ENCODE measurements at places on chromosomes 1 and 21.

- no peak for DNase-seq
Observed at GRCh38 chr21:40568807-40569206, 278.2 kb downstream of the DSCAM start.

- DNase-seq, result no peak
Observed at GRCh38 chr1:18962121-18962721, 5.7 kb upstream of the IFFO2 start.

GRCh38 chr1:27363766-27364695, 2.7 kb downstream of the MAP3K6 start:
- no peak for DNase-seq

DNA sequence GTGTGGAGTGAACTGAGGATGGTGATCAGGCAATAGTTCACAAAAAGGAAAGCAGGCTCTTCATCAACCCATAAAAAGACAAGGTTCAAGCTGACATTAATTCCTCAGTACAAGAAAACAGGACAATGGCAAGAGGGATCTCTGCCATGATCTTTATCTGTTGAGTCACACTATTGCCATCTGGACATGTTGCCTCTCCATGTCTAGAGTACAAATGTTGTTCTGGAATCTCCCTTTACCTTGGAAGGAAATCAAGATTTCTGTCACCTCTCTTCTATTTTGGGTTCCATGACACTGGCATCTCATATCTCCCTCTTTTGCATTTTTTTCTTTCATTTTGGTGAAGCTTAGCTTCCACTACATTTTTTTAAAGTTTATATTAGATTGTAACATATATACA, 329.1 kb downstream of the USP25 start:
- no peak for DNase-seq

DNA sequence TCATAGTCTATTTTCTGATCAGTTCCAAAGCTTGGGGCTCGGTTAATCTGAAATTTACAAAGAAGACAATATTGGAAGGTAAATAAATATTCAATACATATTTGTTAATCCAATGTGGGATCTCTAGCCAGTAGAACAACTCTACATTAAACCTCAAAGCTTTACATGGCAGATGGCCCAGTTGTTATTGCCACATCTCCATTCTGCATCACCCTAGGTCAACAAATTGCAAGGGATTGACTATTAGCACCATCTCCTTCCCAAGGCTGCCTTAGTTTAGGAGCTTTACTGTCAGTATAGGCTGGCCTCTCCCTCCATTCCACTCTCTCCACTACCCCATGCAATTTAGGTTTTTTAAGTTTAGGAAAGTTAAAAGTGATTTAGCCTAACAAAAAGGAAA, 69.7 kb downstream of the TTLL7 start:
- DNase-seq, result no peak

- no peak for DNase-seq
Observed at GRCh38 chr1:88609051-88609450, 75.0 kb upstream of the PKN2 start.

DNA sequence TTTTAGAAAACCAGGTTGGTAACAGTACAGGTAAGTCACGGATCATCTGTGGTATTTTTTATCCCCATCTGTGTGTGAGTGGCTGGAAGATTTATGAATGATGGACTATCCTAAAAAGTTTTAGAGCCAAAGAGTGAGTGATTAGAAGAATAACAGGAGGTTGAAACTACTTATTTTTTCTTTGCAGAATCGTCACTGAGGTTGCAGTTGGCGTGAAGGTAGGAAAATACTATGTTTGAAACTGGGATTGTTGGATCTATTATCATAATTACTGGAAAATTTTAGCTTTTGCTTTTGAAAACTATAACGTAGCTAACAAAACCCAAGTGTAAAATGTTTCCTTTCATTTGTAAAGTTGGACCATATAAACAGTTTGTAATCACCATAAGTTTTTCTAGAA, 1.8 kb downstream of the PTBP2 start:
- no peak for DNase-seq

GRCh38 chr1:44605914-44606615, 68.2 kb downstream of the TMEM53 start:
- DNase-seq, result no peak

GRCh38 chr1:192959657-192960186, 99.4 kb downstream of the UCHL5 start:
- no peak for DNase-seq

DNA sequence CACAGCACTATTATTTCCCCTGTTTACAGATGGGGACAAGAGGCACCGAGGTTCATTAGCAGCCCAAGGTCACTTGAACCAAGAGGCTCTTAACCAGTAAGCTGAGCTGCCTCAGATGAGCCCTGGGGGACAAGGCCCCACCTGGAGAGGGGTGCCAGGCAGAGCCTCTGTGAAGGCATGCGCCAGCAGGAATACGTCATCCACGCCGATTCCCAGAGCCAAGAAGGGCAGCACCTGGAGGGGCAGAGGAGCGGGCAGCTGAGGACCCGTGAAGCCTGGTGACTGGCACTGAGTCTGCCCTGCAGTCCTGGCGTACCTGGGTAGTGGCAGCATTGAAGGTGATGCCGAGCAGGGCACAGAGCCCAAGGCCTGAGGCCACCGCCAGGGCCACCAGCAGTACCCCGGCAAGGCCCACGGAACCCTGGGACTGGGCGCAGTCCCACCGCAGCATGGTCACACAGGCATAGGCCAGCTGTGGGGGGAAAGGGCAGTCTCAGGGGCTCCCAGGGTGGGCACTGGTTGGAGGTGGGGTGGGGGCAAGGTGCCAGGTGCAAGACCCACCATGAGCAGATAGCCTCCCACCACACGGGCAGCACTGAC, 14.1 kb downstream of the PTCH2 start:
- DNase-seq, result no peak

- DNase-seq, result no peak
Observed at GRCh38 chr1:98813738-98814309, 152.3 kb downstream of the SNX7 start.

GRCh38 chr1:8155528-8156186, 129.5 kb upstream of the ERRFI1 start:
- no peak for DNase-seq

DNA sequence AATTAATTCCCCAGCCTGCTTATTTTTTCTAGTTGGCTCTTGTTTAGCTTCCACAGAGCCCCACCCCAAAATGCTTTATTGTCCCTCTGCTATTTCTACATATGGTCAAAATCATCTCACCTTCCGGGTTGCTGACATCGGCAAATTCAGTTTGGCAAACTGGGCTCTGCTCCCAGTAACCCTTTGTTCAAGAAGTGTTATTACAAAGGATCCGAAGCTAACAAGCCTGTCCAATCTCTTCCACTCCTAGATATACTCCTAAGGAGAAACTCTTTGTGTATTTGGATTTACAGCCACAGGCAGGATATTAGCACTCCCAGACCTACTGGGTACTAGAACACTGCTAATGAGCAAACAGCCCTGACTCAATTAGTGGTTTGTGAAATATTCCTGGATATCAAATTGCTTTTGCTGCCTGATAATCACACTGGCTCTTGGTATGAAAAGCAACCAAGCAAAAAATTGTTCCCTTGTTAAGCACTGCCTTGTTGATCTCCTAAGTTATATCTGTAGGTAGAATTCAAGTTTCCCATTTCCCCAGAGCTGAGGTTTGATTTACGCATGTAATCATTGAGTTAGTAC, 4.0 kb downstream of the JUN start:
- DNase-seq, result no peak

- DNase-seq, result no peak
Observed at GRCh38 chr1:34192621-34193020, 15.9 kb downstream of the C1orf94 start.

DNA sequence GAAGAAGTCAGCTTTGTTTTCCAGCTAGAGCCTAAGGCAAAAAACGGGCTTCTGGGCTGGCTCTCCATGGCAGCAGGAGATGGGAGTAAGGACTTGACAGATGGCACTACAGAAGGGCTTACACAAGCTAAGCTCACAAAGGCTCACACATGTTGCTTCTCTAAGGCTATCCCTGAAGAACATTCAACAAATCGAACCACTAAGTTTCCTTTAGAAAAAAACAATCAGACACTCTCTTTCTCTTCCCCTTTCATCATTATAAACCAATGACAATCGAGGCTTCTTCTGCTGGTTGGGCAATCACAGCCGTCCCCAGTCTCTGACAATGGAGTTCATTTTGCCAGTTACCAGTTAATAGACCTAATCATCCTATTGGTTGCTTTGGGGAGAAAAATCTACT, 40.5 kb downstream of the TRIT1 start:
- no peak for DNase-seq

DNA sequence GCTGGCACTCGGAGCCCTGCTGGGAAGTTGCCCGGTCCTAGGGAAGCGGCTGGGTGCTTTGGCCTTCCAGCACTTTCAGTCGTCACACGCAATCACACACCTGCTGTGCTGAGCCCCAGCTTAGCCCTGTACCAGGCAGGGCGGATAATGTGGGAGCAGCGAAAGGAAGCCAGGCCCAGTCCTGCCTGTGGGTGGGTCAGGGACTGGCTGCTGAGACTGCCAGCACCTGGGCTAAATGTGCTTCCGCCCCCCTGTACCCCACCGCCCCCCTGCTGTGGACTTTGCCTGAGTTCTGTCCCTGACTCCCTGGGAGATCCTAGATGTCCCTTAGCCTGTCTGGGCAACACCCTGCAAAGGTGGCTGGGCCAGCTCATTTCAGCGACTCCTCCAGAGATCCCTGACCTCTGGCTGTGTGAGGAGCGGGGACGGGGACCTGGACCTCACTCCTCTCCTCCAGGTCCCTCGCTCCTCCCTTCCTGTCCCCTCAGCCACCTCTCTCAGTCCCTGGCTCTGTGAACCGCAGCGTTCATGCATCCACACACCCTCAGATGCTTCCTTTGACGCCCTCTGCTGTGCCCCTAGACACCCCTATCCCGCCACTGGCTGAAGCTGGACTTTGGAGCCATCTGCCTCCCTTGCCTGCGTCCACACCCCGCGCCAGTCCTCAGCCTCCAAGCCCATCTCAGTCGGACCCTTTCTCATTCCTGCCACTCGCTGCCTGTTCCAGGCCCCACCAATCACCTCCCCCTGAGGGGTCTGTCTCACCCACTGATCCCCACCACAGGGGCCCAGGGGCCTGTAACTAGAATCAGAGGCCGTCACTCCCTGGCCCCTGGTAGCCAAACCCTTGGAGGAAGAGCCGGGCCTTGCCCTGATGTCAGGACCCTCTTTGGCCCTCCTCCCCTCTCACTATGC, 1.4 kb downstream of the MMEL1 start:
- no peak for DNase-seq

DNA sequence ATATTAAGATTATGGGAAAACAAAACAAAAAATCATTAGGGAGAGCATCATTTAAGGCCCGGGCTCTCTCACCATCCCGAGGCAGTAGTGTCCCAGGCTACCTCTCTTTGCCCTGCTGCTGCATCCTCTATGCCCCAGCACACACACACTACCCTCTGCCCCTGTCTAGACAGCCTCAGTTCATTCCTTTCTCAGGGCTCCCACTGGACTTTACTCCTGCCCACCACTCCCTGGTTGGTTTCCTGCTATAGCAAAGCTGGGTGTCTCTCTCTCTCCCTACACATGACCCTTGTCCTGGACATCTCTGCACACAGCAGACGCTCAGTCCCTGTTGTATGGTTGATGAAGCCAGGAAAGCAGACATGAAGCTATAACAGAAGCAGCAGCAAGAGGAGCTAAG, 30.7 kb downstream of the GNG12 start:
- DNase-seq, result no peak

DNA sequence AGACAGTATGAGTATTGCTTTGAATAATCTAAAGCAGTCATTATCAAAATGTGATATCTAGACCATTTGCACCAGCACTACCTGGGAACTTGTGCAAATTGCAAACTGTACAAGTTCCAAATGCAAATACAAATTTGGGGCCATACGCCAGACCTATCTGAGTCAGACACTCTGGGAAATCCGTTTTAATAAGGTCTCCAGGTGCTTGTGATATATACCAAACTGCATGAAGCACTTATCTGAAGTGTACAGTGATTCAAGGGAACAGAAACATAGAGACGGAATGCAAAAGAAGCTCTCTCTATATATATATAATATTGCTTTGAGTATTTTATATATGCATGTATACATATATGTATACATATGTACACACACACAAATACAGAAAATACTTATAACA, 36.2 kb upstream of the ASPM start:
- DNase-seq, result no peak

DNA sequence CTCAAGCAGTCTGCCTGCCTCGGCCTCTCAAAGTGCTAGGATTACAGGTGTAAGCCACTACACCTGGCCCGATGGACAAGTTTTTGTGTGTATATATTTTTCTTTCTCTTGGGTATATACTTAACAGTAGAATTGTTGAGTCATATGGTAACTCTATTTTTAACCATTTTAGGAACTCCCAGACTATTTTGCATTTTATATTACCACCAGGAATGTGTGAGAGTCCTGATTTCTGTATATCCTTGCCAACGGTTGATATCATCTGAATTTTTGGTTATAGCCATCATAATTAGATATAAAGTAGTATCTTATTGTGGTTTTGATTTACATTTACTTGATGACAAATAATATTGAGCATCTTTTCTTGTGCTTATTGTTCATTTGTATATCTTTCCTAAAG, 20.7 kb downstream of the FNBP1L start:
- no peak for DNase-seq

DNA sequence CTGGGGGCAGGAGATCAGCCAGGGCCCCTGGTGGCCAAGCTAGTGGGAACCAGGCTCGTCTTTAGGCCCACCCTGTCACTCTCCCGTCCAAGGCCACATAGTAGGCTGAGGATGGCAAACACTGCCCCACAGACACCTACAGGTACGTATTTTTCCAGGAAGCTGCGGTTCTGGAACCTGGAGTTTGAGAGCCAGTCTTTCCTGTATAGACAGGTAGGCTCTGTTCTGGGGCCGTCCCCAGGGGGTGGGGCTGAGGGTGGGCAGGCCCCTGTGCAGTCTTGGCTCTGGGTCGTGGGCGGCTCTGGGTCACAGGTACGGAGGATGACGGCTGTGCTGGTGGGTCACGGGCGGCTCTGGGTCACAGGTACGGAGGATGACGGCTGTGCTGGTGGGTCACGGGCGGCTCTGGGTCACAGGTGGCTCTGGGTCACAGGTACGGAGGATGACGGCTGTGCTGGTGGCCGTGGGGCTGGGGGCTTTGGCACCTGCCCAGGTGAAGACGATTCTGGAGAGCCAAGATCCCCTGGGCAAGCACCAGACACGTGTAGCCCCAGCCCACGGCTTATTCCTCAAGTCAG, 2.2 kb downstream of the PUSL1 start:
- no peak for DNase-seq

DNA sequence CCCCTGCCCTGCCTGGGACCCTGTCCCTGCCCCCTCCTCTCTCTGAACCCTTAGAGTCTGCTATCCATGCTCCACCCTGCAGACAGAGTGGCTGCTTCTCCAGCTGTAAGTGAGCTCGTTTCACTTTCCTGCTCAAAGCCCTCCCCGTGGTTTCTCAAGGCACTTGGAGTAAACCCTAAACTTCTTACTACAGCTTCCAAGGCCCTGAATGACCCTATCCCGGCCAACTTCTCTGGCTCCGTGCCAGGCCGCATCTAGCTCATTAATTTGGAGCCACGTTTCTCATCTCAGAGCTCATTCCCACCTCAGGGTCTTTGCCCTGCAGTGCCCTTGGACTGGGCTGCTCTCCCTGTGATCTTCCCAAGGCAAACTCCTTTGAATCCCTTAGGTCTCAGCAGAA, 235.1 kb upstream of the RUNX1 start:
- DNase-seq, result no peak
